Thyroid gland (tissue), 4 donors: ENCODE measurements at places on chromosomes 6 and 20.

DNA sequence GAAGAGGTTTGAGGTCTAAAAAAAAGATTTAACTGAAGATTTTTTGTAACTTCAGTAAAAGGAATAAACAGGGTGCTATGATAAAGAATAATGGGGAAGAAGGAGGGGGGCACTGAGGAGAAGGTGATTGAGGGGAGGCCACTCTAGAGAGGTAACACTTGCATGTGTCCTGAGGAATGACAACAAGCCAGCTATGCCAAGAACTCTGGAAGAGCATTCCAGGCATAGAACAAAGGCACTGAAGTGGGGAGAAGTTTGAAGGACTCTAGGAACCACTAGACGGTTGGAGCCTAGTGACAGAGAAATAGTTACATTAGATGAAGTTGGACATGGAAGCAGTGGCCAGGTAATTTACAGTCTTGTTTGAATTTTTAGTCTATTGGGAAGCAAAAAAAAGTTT lies 10.8 kb upstream of the SF3B5 start:
- peak; percentile 75 for DNase-seq

DNA sequence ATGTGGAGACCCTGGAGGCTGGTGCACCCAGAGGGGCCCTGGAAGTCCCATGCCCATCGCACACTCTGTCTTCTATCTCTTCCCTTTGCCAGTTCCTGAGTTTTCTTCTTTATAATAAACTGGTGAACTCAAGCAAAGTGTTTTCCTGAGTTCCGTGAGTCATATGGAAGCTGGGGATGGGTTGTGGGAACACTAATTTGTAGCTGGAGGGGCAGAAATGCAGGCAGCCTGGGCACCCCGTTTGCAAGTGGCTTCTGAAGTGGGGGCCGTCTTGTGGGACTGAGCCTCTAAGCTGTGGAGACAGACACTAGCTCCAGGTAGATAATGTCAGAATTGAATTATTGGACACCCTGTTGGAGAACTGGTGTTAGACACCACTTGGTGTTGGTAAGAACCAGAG lies 3.2 kb upstream of the PPP1R3G start:
- no peak for DNase-seq

- no peak for DNase-seq
Observed at GRCh38 chr20:24353135-24353690, 116.2 kb upstream of the SYNDIG1 start.

DNA sequence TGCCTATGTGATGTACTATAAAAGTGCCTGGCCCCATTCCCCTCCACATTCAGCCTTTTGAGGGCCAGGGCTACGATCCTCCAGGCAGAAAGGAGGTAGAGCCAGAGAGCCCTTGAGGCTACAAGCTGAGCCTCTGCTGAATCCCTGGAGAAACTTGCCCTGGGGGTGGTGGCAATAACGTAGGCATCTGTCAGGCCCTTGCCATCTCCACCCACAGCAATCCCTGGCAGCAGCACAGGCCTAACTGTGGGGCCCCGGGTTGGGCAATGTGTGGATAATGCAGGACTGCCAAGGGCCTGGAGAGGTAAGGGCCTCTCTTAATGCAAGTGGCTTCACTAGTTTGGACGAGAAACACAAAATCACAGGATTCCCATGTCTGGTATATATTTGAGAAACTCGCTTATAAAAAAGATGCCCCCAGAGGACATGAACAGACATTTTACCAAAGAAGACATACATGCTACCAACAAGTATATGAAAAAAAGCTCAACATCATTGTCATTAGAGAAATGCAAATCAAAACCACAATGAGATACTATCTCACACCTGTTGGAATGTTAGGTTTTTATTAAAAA lies 99.0 kb downstream of the QRSL1 start:
- peak; percentile 56 for DNase-seq

- DNase-seq: no peak
Observed at GRCh38 chr6:43444036-43444435, 11.3 kb downstream of the DLK2 start.

- DNase-seq: no peak
Observed at GRCh38 chr20:58485393-58485792, 29.8 kb downstream of the APCDD1L start.

DNA sequence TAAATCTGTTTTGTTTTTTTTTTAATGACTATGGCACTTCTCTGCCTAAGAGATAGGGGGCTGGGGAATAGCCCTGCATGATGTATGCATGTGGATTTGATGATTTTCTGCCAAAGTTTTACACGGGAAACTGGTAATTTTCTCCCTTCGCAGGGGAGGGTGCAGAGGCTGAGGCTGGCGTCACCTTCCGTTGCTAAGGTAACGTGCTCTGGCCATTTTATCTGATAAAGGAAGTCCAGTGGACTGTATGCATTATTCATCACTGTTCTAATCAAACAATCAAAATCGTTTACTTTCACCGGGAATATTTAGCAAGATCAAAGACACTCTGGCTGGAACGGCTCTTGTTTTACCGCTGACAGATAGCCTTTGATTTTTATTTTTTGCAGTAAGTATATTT lies 789 bp downstream of the PHACTR1 start:
- no peak for DNase-seq

- DNase-seq: no peak
Observed at GRCh38 chr6:95847061-95847460, 168.7 kb upstream of the FUT9 start.

DNA sequence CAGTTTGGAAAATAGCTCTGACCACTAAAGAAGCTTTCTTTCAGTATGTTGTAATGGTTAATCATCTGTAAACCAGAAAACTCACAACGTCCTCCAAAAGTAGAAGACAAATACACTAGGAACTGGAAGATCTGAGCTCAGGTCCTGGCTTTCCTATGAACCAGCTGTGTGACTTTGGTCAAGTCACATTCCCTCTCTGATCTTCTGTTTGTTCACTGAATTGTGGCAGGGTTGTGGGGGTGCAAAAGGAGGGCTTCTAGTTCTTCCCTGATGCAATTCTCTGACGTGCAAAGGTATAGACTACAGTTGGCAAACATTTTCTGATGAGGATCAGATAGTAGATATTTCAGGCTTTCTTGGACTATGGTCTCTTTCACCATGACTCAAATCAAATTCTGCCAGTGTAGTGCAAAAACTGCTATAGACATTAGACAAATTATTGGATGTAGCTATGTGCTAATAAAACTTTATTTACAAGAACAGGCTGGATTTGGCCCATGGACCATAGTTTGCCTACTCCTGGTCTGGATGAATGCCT lies 44.9 kb downstream of the ATXN1 start:
- no peak for DNase-seq

DNA sequence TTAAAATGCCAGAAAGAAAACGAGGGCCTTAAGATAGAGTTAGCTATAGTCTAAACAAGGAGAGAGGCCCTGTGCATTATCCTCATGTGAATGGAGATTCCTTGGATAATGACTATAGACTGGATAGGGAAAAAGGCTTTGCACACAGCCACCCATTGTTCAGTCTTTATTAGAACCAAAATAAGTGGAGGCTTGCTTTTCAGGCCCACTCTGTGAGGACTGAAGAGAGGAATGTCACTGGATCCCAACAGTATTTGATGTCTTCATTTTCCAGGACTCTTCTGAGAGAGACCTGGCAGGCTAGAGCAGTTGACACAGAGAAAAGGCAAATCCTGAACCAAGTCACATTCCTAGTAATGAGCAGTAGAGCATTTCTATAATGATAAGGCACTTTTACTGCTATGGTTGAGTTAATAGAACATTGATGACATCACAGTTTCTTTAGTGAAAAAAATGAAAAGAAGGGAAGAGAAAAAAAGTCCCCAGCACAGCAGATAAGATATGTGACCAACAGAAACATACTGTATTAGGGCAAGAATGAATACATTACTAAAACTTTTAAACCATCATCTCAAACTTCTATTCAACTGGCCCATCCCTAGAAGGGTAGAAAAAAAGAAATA lies 315.1 kb downstream of the EPHA7 start:
- no peak for DNase-seq

GRCh38 chr20:4574356-4574690 lies 147.4 kb upstream of the PRND start:
- DNase-seq: no peak

- DNase-seq: no peak
Observed at GRCh38 chr6:5813625-5814027, 193.1 kb downstream of the NRN1 start.

GRCh38 chr6:56484669-56485068 lies 158.0 kb downstream of the DST start:
- DNase-seq: no peak

DNA sequence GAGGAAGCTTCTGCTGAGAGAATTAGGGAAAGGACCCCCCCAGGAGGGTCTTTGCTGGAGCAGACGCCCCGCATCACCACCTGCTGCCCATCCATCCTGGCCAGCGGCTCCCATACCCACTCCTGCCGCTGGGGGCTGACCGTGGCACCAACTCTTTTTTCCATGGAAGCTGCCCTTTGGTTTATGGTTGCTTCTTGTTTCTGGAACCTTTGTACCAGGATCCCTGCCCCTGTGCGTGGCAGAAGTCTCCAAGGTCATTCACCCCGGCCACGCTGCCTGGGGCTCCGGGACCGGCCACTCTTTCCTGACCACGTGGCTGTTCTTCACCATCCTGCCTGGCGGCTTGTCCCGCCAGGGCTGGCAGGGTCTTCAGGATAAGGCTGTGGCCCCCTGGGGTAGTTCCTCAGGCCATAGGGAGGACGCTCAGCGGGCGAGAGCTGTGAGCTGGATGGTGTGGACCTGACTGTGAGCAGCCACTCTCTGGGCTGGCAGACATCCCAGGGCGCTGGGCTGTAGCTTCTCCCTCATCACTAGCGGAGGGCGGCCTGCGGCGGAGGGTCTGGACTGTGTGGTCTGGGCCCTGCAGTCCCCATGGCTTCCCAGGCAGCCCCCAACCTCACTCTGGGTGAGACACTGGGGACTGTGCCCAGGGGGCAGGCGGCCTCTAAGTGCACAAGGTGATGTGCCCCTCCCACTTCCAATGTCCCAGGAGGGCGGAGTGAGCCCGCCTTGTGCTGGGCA lies 22.8 kb upstream of the RBBP8NL start:
- DNase-seq: peak; percentile 76
